ENCODE measurements at places on chromosomes 4 and X. TPM values are rescaled to one million over a fixed set of nuclear protein-coding genes. Genes with fewer than 3 reads are reported as not detected.

The GPR143 gene
- total RNA-seq = 0.25 TPM

The C4orf51 gene
- total RNA-seq = not detected

DNA sequence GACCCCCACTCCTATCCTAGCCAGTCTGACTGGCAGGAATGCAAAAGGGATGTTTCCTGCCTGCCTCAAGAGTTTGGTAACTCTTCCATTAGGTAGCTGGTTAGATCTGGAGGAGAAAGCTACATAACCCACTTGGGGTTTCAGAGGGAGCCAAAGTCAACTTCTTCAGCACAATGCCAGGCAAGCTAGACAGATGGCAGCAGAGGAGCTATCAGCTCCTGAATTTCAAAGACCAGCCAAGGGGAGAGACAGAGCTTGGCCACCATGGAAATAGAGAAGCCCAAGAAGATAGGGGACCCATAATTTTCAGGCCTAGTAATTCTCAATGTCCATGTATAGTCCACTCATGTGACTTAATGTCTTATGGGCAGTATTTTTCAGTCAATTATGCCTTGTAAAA, 56.4 kb downstream of the PGRMC1 start:
- no peak for ATAC-seq

DNA sequence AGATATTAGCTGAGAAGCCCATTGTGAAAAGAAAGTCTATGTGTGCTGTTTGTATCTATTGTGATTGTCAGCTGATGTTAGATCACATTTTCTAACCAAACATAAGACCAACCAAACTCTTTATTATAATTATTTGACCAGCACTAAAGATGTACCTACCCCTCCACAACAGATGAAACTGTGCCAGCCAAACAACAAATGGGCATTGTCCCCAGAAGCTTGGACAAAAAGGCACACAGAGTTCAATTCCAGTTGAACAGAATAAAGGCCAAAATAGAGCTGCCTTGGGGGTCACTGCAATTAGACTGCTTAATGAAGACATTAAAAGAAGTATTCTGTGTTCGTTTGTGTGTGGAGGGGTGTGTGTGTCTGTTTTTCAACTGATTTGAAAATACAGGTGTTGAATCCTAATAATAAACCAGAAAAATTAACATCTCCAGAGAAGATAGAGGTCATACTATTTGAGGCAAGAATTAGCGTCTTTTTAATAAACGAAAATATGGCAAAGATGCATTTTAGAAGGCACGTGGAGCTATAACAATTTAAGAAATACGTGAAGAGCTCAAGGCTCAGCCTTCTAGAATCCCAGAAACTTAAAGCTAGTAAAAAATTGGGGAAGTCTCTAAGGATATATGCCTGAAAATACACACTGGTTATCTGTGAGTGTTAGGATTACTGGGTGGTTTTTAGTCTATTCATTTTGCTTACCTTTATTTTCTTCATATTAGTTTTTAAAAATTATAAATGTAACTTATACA, 2.2 kb downstream of the SPP1 start:
- ATAC-seq = no peak

DNA sequence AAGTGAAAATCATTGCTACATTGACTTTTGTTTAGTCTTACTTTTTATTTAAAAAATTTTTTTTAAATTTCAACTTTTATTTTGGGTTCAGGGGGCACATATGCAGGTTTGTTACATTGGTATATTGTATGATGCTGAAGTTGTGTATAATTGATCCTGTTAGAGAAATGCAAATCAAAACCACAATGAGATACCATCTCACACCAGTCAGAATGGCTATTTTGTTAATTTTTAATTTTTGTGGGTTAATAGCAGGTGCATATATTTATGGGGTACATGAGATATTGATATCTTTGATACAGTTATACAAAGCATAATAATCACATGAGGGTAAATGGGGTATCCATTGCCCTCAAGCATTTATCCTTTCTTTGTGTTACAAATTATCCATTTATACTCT, 34.1 kb downstream of the RBMX2 start:
- ATAC-seq = no peak

DNA sequence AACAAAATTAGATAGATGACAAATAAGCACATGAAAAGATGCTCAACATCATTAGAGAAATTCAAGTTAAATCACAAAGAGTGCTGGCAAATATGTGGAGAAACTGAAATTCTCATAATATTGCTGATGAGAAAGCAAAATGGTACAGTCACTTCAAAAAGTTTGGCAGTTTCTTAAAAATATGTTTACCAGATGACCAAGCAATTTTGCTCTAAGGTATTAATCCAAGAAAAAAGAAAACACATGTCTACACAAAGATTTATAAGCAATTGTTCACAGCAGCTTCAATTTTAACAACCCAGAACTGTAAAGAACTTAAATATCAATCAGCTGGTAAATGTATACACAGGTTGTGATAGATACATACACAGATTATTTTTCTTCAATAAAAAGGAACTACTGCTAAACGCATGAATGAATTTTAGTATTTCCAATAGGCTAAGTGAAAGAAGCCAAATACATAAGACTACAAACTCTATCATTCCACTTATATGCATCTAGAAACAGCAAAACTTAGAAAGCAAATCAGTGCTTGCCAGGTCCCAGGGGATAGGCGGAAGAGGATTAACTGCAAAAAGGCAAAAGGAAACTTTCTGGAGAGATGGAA, 11.7 kb downstream of the OTUD4 start:
- no peak for ATAC-seq

DNA sequence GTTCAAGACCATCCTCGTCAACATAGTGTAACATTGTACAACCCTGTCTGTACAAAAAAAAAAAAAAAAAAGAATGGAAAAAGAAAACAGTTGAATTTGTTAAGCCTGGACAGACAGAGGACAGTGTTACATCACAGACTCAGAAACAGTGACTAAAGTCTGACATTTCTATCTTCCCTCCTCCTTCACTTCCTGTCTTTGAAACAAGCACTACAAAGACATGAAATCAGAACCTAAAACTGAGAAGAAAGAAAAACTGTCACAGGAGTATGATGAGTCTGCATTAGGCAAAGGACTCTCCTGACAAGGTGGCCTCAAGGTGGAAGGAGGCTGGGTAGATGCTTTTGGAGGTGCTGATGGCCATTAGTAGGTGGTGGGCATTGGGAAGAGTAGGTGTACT, 126.7 kb downstream of the RBM47 start:
- no peak for ATAC-seq

- no peak for ATAC-seq
Observed at GRCh38 chr4:145878501-145879435, 59.9 kb downstream of the ZNF827 start.

- ATAC-seq = no peak
Observed at GRCh38 chr4:8322794-8323704, 53.5 kb downstream of the HTRA3 start.

- no peak for ATAC-seq
Observed at GRCh38 chr4:78863991-78864390, 75.2 kb downstream of the PAQR3 start.

GRCh38 chr4:5955856-5956255, 62.4 kb downstream of the C4orf50 start:
- ATAC-seq = no peak

- ATAC-seq = peak; percentile 51
Observed at GRCh38 chr4:1009542-1010394, 1.7 kb upstream of the FGFRL1 start.

GRCh38 chr4:43341741-43342140, 449.2 kb downstream of the GRXCR1 start:
- ATAC-seq = no peak

GRCh38 chr4:174707051-174707676, 121.9 kb downstream of the GLRA3 start:
- ATAC-seq = no peak

- no peak for ATAC-seq
Observed at GRCh38 chrX:30150196-30150895, 65.0 kb upstream of the MAGEB2 start.

All from motor neuron (in vitro differentiated cells).